NCI-H2081 treated with DMSO at 0.1 percent for 48 hours (cell line): ENCODE measurements at places on chromosomes 1 and 21.

GRCh38 chr1:209569455-209570207 lies 13.9 kb upstream of the CAMK1G start:
- peak; percentile 39 for DNase-seq

- DNase-seq = no peak
These were observed 120.6 kb downstream of the FCRL5 start for GRCh38 chr1:157431751-157432150.

DNA sequence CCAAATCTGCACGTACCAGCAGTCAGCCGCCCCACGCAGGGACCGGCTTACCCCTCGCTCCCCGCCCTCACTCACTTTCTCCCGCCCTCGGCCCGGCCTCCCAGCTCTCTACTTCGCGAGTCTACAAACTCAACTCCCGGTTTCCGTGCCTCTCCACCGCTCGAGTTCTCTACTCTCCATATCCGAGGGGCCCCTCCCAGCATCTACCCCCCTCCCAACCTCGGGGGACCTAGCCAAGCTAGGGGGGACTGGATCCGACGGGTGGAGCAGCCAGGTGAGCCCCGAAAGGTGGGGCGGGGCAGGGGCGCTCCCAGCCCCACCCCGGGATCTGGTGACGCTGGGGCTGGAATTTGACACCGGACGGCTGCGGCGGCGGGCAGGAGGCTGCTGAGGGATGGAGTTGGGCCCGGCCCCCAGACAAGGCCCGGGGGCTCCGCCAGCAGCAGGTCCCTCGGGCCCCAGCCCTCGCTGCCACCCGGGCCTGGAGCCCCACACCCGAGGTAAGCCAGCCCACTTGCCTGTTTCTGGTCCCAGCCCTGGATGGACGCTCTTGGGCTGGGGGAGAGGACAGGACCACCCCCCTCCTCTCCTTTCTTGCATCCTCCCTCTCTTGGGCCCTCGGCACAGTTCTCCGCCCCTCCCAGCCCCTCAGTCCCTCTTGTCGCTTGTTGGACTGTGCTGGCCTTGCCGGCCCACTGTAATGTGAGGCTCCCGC lies at the start of gene ARTN:
Gene ARTN (plus strand): TSS at position 416 of the 715 bp plus-strand sequence. CDS start 1,856 bp downstream, outside the sequence.
- DNase-seq = no peak

DNA sequence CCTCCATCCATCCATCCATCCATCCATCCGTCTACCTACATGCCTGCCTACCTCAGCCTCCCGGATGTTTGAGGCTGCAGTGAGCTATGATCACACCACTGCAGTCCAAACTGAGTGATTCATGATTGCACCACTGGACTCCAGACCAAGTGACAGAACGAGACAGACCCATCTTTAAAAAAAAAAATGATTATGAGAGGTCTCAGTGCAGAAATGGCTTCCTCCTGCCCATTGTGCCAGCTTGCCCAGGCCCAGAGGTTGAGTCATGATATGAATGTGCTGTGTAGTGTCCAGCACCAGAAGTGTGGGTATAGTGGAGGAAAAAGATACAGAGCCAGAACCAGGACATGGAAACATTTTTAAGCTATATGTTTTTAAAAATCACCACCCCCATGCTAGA lies 149.9 kb downstream of the KIF26B start:
- no peak for DNase-seq

- DNase-seq = no peak
These were observed 9.0 kb downstream of the FAM20B start for GRCh38 chr1:179034720-179035119.

DNA sequence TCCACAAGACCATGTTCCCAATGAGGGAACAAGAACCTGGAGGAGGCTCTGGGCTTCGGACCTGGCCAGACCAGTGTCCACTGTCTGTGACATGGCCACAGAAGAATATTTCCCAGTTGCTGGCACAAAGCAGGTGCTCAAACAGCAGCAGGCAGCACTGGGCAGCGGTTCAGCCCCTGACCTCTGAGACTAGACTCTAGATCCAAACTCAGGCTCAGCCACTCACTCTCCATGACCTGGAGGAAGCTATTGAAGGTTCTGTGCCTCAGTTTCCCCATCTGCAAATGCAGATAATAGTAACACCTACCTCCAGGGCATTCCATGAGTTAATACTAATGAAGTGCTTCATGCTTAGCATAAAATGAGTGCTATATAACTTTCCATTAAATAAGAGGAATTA lies 8.0 kb downstream of the TMPRSS2 start:
- no peak for DNase-seq

GRCh38 chr1:53731043-53731600 lies 7.8 kb downstream of the GLIS1 start:
- no peak for DNase-seq

DNA sequence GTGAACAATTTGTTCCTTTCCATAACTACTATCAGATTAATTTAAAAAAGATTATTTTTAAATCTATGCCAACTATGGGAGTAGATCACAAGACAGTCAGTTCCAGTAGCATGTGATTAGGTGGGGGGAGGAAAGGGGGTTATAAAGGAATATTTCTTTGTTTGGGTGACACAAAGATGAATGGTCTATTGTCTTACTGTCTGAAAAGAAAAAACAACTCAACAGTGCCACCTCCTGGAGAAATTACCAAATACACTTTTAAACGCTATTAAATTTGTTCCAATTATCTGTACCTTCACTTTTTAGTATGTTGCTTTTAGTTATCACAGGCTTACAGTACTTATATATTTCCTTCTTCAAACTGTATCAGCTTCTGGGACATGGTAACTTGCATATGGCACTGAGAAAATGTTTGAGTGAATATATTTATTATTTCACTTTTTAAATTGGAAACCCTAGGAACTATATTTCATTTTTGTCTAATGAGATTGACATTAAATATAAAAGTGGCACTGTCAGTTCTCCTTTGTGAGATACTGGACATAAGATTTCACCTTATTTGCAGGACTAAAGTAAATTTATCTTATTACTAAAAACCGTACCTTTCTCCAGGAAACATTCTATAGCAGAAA lies 1.7 kb upstream of the SORT1 start:
- peak; percentile 30 for DNase-seq

GRCh38 chr1:116284819-116285390 lies 88.1 kb upstream of the ATP1A1 start:
- DNase-seq = no peak

DNA sequence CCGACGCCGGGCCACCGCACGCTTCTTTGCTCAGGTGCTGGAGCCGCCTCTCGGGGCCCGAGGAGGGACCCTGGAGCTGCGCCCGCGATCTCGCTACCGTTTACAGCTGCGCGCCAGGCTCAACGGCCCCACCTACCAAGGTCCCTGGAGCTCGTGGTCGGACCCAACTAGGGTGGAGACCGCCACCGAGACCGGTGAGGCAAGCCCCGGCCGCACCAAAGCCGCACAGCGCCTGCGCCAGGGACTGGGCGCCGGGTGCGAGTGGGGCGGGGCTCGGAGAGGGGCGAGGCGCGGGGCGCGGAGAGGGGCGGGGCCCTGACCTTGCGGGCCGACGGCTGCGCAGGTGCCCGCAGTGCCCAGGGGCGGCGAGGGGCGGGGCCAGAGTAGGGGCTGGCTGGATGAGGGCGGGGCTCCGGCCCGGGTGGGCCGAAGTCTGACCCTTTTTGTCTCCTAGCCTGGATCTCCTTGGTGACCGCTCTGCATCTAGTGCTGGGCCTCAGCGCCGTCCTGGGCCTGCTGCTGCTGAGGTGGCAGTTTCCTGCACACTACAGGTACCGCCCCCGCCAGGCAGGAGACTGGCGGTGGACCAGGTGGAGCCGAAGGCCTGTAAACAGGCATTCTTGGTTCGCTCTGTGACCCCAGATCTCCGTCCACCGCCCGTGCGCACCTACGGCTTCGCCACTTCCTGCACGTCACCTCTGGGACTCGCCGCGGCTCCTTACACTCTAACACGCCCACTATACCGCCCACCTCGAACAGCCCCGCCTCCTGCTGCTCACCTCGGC lies 9.8 kb upstream of the CDC20 start:
- DNase-seq = peak; percentile 51

DNA sequence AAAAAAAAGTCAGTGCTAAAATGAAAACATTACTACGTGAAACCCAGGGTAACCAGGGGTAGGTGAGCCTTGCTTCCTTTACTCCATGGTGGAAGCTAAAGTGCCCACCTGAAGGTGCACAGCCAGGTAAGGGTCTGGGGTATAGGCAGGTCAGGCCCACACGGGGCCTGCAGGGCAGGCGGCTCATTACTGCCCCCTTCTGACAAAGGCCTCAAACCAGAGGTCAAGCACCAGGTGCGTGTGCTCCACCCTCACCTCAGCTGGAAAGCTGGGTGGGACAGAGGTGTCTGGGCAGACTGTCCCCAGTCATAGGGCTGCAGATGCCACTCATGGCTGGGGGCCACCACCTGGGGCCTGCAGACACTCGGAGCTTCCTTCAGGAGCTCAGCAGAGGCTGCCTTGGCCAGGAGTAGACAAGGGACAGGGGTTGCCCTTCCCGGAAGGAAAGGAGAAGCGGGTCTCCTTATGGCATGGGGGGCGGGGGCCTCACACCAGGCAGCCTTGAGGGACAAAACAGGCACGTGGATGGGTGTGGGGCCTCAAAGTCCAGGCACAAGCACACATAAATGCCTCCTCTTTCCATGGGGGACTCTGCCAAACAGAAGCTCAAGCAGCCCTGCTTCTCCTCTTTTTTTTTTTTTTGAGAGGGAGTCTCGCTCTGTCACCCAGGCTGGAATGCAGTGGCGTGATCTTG lies 36.2 kb downstream of the ACOT7 start:
- DNase-seq = no peak

GRCh38 chr1:116990612-116991151 lies 10.9 kb upstream of the CD101 start:
- DNase-seq = no peak
